Fibroblast of skin of back (primary cell): ENCODE measurements at places on chromosomes 11 and 22.

DNA sequence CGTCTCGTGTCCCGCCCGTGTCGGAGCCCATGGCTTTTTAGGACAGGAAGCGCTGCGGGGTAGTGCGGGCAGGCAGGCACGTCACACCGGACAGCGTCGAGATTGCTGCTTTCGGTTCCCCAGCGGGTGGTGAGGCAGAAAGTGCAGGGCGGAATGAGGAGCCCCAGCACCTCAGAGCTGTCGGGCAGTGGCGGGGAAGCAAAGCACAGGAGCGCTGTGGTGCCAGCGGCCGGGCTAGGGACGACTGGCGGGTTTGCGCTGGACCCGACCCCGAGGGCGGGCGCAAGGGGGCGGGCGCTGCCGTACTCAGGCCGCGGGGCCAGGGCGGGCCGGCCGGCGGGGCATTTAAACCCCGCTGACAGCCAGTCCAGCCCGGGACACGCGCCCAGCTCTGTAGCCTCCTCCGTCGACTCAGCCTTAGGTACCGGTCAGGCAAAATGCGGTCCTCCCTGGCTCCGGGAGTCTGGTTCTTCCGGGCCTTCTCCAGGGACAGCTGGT, at the start of gene SLC37A2:
TSS of gene SLC37A2 (plus strand) at position 375 of the 498 bp plus-strand sequence. CDS start at position 438, 63 bp downstream.
- peak; percentile 65 for DNase-seq

DNA sequence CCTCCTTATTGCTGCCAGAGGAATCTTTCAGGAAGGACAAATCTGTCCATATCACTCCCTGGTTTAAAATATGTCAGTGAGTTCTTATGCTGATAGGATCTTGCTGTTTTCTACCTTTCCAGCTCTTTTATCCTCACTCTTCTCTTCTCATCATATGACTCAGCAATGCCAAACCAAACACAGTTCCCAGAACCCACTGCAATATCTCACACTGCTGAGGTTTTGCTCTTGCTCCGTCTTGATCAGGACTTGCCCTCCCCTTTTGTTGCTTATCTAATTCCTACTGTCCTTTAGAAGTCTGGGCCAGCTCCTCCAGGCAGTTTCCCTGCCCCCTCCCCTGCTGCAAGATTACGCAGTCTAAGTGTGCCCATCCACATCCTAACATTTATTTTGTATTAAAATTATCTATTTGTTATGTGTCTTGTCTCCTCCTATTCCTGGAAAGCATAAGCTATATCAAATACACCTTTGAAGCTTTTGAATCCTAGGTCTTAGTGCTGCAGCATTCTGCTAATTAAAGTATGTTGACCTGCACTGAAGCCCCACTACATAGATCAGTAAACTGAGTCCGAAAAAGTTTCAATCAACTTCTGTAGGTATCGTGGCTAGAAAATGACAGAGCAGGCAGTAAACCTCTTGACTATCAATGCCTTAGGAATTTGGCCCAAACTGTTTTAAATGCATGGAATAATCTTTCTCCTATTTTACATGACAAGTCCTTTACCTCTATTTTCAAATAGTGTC, 119.2 kb upstream of the C11orf87 start:
- no peak for DNase-seq

GRCh38 chr11:75105462-75105925, 8.8 kb upstream of the OR2AT4 start:
- peak; percentile 16 for DNase-seq

GRCh38 chr11:130125638-130126037, 33.9 kb upstream of the ST14 start:
- DNase-seq, result no peak

GRCh38 chr11:75778962-75779361, 10.4 kb downstream of the DGAT2 start:
- DNase-seq, result no peak

DNA sequence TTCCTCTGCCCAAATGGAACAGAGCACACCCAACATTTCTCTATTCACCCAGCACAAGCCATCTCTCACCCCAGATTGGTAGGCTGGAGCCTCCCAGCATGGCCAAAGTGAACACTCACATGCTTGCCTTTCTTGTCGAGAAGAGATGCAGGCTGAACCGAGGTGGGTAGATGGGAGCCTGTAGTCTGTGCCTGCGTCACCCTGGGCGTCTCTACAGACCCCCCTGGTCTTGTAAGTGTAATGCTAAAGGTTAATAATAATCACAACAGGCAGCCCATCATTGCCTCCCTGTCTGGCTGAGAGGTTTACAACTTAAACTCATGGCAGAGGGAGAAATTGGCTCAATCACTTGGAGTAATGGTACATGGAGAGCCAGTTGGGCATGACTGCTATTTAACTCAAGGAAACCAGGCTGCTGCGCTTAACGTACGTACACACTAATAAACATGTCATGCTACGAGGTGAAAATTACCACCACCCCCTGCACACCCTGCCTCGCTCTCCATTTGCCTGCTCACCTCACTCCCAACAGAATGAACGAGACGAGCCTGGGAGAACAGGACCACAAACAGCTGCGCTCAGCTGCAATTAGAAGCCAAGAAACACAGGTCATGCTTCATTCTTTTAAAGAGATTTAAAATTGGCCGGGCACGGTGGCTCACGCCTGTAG, 9.1 kb upstream of the ZBTB16 start:
- DNase-seq, result no peak

- DNase-seq, result no peak
These were observed 564.9 kb downstream of the CNTN5 start for GRCh38 chr11:99585606-99586005.

- DNase-seq, result no peak
These were observed 6.0 kb downstream of the DDX25 start for GRCh38 chr11:125910226-125910849.

DNA sequence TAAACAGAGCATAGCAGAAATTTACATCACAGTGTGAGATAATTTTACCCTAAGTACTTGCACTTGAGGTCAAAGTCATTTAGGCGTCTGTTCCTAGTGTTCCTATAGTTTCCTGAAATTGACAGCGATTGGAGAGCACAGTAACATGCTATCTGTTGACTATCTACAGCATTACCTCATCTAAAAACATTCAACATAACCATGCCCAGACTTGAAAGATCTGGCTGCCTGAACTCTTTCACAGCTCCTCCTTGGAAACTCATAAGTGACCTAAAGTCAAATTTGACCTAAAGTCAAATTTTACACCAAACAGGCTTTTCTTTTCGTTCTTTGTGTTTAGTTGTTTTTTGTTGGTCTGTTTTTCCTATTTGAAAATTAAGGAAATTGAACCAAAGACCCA, 233.8 kb upstream of the UBASH3B start:
- DNase-seq, result no peak

GRCh38 chr11:108871152-108871551, 206.3 kb downstream of the DDX10 start:
- peak; percentile 73 for DNase-seq

GRCh38 chr11:60857378-60858232, 1.9 kb upstream of the PTGDR2 start:
- peak; percentile 79 for DNase-seq
